ENCODE measurements at places on chromosomes 6 and 20.

DNA sequence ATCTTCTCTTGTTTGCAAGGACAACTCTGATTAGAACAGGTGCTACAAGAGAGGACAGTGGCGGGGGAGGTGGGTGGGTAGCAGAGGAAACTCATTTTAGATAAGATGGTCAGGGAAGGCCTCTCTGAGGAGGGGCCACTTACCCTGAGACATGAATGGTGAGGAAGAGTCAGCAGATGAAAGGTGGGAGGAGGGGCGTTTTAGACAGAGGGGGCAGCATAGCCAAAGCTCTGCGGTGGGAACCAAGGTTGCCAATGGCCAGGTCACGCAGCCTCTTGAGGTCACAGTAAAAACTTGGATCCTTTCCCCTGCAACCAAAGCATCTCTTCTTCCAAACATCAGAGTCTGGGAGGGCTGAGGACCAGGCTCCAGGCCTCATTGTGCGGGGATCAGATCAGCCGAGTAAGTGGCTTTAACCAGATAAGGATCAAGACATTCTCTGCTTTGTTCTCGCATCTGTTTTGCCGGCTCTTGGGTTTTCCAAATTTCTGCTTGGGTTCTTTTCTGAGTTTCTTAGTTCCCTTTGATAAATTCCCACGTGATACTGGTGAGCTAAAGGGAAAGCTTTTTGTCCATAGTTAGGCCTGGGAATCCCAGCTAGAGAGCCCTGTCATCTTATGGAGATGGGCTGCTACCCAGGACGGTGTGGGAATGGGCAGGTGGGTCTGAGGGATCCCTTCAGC, 5.5 kb upstream of the CD40 start:
- no peak for DNase-seq

DNA sequence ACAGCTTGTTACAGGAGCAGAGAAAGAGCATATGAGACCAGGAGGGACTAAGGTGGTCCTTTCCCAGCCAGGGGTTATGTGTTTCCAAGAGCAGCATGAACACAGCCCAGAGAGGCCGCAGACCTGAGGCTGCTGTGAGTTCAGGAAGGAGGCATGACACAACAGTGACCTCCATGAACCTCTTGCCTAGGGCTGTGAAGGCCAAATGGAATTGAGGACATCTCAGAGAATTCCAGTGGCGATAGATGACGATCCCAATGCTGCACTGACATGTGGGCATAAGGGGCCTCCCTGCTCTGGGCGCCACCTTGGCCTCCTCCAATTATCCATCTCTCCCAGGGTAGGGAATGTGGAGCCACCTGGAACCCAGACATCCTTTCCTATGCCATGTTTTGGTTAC, 79.9 kb upstream of the FUCA2 start:
- DNase-seq = no peak

GRCh38 chr6:124298730-124299129, 495.1 kb downstream of the NKAIN2 start:
- DNase-seq = no peak

DNA sequence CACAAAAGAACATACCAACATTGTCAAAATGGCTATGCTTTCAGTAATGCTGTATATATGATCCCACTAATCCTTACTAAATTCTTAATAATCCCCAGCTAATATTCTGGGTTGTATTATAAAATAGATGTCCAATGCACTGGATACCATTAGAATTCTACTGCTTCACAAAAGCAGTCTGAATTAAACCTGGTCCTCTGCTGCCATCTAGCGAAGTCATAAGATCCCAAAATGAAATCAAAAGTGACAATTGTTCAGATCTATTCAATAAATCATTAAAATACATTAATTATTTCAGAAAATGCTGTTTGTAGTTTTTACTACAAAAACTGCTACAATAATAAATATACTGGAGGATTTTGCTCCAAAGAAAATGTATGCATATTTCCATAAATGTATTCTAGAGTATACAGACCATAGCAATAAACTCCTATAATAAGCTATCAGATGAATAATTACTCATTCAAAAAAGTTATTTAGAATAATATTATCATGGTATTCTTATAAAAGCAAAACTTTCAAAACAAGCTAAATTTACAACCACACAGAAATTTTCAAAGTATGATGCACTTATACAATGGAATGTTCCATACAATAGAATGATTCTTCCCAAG, 92.6 kb downstream of the RNGTT start:
- peak; percentile 64 for DNase-seq

- DNase-seq = no peak
These were observed 257.7 kb downstream of the SYNE1 start for GRCh38 chr6:152379423-152379822.

- DNase-seq = no peak
These were observed 146.3 kb upstream of the RNF24 start for GRCh38 chr20:4161401-4162251.

DNA sequence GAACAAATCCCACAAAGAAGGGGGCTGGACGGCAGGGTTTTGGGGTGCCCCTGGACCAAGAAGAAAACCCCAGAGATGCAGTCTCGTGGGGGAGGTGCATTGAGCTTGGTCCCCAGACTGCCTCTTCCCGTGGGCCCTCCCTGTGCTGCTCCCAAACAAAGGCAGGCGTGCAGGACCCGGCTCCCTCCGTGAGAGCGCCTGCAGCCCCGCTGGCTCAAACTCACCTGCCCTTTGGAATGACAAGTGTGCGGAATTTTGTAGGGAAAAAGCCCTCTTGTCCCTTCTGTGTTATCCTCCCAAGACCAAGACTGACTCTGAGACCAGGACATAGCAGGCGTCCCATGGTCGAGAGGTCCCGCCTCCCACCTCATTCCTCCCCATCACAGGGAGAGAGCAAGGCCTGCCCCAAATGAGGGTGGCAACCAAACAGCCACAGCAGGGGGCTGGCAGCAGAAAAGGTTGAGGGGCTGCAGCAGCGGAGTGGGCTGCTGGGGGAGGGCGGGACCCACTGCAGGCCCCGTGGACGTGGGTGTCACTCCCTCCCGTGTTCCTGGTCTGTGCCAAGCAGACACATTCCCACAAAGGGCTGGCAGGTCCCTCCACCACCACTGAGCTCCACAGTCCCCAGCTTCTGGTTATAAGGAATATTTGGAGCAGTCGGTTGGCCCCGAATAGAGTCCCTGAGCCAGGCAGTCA, 5.6 kb upstream of the FRMD1 start:
- DNase-seq = no peak

DNA sequence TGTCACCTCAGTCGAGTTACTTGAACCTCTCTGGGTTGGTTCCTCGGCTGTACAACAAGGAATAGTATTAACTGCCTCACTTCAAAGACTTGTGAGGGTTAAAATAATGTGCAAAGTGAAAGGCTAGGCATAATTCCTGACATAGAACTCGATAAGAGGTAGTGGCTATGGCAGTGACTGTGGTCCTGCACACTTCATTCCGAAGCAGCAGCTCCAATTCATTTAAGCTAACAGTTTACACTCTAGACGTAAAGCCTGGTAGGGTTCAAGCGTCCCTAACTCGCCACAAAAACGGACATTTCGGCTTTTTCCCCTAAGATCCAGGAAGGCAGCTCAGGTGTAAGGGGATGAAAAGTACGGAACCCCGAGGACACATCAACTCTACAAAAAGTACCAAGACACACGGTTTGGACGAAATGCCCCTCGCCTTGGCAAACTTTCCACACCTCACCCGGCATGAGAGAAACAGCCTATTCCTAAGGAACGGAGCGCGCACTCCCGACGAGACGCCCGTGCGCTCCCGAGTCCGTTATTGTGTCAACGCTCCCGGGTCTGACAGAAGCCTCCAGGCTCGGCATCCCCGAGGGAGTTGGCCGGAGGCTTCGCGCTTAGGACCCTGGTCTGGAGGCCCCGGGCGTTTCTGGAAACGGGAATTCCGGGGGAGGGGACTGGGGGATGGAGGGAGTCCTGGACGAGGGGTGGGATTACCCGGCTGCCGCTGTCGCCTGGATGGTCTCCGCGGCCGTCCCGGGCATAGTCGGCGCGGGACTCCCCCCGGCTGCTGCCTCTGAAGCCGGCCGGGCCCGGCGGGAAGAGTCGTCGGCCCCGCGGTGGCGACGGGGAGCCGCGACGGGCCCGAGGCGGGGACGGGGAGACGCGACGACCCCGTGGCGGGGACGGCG, 937 bp downstream of the ZNF318 start:
- peak; percentile 54 for DNase-seq

DNA sequence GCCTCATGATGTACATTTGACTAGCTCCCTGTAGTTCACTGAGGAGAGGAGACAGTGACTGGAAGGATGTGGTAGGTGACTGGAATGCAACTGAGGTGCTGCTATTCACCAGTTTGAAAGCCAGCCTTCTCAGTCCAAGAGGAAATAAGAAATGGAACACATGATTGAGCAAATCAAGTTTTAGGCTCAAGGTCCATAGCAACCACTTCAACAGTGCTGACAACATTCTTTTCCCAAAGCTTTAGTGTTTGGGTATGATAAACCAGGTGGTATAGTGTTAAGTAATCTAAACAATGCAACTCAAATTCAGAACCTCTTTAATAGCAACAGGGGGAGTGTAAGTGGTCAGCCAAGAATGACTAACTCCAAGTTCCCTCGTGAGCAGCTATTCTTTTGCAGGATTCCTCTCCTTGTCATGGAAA, 9.2 kb downstream of the ZHX3 start:
- DNase-seq = peak; percentile 79

GRCh38 chr6:131255434-131255833, 120.2 kb downstream of the AKAP7 start:
- DNase-seq = no peak

- DNase-seq = no peak
These were observed 129.7 kb downstream of the FAXC start for GRCh38 chr6:99219788-99220187.

GRCh38 chr6:170176136-170176897, 114.6 kb downstream of the DLL1 start:
- DNase-seq = no peak

GRCh38 chr6:7390226-7390878, 744 bp downstream of the RIOK1 start:
- DNase-seq = no peak

DNA sequence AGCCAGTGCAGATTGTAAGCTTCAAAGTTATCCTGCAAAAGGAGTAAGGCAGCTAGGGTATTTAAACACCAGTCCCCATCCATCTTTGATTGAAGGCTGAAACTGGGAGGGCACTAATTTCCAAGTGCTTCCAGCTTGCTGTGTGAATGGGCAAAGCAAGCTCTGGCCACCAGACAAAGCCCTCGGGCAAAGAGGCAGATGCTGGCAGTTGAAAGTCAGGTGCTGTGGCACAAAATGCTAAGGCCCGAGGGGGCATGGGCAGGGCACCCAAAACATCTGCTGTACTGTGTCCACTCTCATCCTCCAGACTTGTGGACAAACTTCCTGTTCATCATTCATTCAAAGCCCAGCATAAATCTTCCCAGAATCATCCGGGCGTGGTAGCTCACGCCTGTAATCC, 62.9 kb downstream of the TRMT6 start:
- no peak for DNase-seq

- DNase-seq = no peak
These were observed 34.7 kb downstream of the TAF4 start for GRCh38 chr20:62030834-62031434.

- no peak for DNase-seq
These were observed 173.7 kb upstream of the ZNF217 start for GRCh38 chr20:53767206-53767930.

DNA sequence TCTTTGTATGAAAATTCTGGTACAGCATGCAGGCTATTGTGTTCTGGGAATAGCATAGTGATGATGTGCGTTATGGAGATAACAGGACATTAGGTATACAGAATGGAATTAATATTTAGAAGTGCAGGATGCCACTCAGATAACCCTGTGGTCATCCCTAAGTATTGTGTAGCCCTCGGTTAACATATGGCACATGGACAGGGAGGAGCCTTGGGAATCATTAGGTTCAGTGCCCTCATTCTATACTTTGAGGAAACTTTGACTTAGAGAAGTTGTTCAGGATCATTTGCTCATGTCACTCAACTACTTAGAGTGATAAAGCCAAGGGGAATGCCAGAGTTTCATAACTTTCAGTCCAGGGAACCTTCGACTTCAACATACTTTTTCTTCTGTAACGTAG, 185.9 kb downstream of the UST start:
- DNase-seq = no peak

DNA sequence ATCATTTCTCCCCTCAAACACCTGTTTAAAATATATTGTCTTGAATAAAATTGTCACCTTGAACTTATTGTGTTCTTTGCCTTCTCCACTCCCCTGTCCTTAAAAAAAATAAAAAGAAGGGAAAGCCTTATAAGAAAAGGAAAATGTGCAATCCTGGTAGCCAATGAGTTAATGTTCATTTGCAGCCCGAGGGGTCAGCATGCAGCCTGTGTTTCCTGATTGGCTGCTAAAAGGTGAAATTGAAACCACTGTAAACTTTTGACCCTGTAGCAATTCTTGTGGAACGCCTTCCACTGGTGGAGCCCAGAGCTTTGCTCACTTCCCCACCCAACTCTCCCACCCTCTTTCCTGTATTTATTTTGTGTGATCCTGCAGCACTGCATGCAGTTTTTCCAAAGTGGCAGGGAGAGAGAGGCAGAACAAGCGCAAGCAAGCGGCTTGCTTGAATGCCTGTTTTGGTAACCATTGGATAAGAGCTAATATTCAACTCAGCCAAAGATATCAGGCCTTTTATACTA, 74.9 kb downstream of the NCOA3 start:
- DNase-seq = peak; percentile 91

- no peak for DNase-seq
These were observed 98.5 kb downstream of the TULP4 start for GRCh38 chr6:158410784-158411183.

- peak; percentile 18 for DNase-seq
These were observed 94.2 kb downstream of the STXBP5 start for GRCh38 chr6:147298461-147298860.

GRCh38 chr20:47423586-47423985, 67.1 kb upstream of the ZMYND8 start:
- DNase-seq = no peak

- peak; percentile 28 for DNase-seq
These were observed 6.3 kb upstream of the APMAP start for GRCh38 chr20:24998631-24999445.

DNA sequence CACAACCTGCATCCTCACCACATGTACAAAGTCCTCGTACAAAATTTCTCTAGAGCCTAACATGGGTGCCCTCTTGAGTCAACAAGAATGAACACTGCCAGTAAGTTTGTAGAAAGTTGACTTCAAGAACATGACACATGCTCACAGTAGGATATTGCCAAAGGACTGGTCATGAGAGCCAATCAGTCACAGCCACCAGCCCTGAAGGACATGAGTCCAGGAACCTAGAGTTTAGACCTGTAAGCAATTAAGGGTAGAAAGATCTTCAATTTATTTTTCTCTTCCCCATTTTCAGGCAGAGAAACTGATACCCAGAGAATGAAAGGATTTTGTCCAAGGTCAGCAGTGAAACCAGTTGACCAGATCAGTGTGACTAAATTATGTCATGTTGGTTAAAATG, 96.1 kb downstream of the MAFB start:
- DNase-seq = no peak

- no peak for DNase-seq
These were observed 10.7 kb downstream of the MDFI start for GRCh38 chr6:41648921-41649320.

- DNase-seq = no peak
These were observed 363.9 kb downstream of the MAFB start for GRCh38 chr20:40325006-40325568.

DNA sequence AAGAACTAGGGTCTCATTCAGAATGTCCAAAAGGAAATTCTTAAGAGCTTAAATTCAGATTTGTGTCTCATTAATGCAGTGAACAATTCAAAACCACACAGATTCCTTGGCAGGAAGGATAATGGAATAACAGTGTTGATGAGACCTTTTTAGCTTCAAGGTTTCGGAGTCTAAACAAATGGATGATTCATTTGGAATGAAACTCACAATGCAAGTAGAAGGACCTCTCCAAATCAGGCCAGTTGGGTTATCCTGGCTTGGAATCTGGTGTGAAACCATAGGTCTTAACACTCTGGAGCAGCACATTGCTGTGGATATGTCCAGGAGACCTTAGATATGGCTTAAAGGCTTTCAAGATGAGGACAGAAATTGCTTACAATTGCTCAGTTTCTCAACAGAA, 44.9 kb downstream of the KCTD20 start:
- peak; percentile 71 for DNase-seq
